ENCODE measurements at places on chromosomes 2 and 18.

DNA sequence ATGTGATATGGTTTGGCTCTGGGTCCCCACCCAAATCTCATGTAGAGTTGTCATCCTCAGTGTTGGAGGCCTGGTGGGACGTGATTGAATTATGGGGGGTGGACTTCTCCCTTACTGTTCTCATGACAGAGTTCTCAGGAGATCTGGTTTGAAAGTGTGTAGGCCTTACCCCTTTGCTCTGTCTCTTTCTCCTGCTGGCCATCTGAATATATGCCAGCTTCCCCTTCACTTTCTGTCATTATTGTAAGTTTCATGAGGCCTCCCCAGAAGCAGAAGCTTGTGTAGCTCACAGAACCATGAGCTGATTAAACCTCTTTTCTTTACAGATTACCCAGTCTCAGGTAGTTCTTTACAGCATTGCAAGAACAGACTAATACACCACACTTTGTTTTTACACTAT, 222.3 kb downstream of the DOK6 start:
- DNase-seq, result no peak

GRCh38 chr2:144663207-144663606, 143.3 kb upstream of the ZEB2 start:
- DNase-seq, result no peak

GRCh38 chr2:216680951-216681629, 14.3 kb downstream of the IGFBP5 start:
- no peak for DNase-seq

DNA sequence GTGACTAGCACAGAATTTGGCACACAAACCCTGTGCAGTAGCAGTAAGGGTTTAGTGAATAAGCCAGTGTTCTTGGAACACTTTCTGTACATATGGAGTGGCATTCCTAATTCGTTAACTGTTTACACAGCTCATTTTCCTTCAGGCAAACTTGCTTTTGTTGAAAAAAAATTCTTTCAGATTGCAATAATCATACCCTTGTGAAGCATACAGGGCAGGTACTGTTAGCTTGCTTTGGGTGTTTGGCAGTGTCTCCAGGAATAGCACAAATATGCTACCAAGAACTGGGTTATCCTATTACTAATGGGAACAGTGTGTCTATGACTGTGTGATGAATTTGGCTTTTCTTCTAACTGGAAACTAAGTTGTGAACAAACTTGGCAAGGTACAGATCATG, 33.4 kb downstream of the UGP2 start:
- DNase-seq, result no peak

DNA sequence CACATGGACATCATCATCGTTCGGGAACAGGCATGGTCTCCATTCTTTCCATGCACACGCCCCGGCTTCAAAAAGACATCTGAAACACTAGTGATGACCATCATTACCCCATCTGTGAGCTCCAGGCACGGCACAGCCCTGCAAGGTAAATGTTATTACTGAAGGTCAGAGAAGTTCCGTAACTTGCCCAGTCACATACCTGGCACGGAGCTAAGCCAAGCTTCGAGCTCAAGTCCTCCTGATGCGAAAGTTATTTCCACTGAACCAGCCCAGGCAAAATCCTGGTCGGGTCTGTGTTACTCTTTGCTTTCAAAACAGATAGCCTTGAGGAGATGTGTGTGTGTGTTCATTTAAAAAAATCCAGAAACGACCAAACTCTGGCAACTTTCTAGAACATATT, 22.8 kb downstream of the FHL2 start:
- DNase-seq, result no peak

GRCh38 chr2:159905926-159906714, 108.1 kb upstream of the CD302 start:
- no peak for DNase-seq

DNA sequence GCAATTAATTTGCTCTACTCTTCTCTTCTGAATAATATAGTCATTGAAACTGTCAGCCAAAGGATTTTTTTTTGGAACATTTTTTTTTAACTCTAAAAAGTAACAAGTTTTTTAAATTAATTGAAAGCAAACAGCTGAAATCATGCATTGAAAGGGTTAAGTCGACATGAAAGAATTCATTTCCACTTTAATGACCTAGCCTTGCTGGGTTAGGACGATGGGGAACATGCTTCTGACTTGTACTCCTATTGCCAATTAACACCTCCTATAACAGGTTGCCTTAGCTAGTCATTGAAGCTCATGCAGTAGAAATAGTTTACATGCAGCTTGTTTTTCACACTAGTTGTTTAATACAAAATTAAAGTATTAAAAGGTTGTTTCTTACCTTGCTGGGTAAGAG, 47.8 kb downstream of the PSMD14 start:
- no peak for DNase-seq

DNA sequence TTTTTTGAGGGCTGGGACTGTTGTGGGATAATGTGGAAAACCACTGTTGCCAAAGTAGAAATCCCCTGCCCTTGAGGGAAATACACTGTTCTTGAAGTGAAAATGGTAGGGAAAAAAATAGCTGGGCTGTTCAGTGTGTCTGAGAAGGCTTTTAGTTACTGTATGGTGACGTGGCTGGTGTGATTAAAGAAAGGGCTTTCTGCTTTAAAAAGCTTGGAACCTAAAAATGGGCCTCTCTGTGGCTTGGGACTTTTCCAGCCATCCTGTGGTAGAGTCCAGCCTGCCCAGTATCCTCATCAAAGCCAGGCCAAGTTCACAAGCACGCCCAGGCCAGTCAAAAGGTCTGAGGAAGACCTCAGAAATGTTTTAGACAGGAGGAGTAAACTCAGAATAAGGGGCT, 6.8 kb downstream of the MGAT5 start:
- no peak for DNase-seq

DNA sequence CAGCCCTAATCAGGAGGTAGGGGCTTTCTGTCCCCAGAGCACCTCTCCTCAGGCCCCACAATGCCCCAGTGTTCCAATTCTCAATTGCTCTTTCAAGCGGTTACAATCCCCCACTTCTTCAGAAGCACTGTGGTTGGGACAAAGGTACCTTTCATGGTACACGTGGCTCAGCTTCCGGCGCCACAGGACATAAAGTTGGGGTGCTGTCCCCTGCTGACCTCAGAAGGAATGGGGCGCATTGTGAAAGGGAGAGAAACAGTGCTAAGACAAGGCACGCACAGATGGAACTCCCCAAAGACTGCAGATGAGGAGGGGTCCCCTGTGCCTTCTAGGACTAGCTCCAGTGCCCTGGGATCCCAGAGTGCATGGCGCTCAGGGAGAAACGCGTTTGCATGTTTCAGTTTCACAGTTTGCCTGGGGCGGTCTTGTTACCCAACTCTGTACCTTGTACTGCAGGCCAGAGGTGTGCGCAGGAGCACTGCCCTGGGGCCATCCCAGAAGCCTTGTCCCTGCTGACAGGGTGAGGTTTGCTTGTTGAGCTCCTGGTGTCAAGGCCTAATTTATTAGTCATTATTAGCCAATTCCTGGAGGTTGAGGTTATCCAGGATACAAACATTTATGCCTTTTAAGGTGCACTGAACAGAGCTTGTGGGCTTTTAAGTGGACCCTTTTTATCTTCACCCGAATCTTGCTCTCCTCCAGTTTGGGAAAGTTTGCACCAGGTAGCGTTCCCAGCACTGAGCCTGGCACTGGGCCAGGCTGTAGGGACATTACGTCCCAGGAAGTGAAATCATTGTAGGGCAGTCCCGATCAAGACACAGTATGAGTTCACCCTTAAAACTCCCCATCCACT, 7.6 kb downstream of the CNDP1 start:
- DNase-seq, result no peak

DNA sequence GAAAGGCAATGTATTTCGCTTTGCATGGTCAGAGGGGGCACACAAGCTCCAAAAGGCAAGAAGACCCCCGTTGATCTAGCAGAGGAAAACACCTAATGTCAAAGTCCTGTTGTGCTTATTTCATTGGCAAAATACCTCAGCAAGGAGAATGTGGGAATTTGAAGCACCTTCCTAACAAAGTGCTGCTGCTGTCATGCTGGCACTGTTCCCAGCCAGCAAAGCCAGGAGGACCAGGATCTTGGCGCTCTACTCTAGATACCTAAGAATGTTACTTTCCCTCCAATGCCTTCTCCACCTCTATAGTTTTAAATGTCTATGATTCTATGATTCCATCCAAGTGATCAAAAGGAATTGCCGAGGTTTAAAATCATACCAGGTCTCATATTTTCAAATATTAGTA, 867.9 kb upstream of the POU3F3 start:
- no peak for DNase-seq

DNA sequence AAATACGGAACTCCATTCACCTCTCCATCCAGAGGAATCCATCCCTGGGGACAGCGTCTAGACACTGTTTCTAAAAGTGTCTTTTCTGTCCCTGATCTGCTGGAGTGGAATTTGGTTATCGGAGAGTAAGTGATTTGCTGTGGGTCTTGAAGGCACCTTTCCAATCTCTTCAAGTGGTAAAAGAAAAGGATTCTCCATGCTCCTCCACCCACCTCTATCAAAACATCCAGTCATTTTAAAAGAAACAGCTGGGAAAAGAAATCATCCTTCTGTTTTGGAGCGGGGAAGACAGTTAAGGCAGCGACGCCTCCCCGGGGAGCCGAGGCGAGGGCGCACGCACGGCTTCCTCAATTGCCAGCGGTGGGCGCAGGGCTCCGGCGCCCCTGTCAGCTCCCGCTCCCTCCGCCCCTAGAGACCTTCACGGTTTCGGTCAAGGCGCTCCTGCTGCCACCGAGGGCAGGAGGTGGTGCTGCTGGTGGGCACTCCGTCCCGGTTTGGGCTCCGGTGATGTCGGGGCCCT, 547 bp downstream of the SLC35F5 start:
- no peak for DNase-seq

All from NT2/D1 (cell line).